ENCODE measurements at places on chromosomes 11 and 22. TPM values are rescaled to one million over a fixed set of nuclear protein-coding genes. Genes with fewer than 3 reads are reported as not detected.
A peak's percentile ranks its signal among the peaks of the same experiment; 100 is the strongest.

IL17REL gene
- polyA plus RNA-seq: 2.4 TPM

LRRC10B gene
- polyA plus RNA-seq: 2.7 TPM

DNA sequence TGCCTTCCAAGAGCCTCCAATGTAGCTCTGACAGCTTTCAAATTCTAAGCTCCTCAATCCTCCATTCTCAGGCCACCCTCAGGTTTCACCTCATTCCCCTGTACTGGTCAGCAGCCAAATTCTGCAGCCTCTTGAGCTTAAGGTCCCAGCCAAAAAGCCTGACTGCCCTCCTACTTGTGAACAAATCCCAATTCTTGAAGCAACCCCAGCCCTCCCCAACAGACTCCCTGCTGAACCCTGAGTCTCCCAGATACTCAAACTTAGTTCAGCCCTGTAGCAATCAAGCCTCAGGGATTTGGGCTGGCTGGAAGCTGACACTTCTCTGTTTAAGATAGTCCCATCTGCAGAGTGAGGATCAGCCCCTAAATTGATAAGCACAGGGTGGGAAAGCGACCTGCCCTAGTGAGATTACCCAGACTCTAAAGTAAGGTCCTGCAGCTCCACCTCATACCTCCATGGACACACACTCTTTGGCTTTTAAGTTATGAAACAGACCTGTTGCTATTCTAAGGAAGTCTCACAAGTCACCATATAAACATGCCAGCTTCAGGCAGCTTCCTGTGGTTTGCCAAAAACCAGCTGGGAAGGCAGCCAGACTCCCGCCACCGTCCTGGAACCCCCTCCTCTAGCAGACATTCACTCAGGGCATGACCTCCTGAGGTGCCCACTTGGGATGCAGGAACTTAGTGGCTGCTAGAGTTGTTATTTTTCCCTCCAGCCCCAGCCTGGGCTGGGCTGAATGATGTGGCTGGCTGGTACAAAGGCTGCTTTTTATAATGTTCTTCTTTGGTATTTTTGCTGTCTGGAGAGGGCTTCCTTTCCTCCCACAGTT lies 82.5 kb upstream of the PICALM start:
- no peak for DNase-seq

DNA sequence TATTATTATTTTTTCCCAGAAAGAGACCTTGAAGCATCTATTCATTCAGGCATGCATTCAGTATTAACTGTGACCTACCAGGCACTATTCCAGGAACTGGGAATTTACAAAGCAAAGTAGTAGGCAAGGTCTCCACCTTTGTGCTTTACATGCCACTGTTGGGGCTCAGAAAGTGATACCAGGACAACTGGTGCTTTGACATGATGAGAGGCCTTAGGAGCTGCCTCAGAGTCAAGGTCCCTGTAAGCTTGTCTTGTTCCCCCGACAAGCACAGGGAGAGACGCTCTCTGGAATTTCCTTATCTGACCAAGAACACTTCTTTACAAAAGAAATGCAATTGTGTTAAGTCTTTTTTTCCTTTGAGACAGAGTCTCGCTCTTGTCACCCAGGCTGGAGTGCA lies 2.3 kb upstream of the HMOX1 start:
- DNase-seq: no peak

DNA sequence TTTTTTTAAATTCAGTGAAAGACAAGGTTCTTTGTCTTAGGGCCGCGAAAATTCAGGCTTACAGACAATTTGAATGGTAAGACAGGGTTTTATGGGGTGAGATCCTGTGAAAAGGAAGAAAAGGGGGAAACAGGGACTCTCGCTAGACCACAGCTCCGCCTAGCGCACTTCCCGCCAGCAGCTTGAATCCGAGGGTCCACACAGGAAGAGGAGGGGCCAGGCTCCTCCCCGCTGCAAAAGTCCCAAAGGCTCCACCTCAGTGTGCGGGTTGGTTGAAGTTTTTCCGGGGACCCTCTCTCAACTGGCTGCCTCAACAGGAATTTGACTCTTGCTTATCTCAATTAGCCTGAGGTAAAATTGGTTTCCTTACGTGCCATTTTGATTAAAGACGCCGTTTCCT lies 950.9 kb upstream of the CNTN5 start:
- DNase-seq: no peak

DNA sequence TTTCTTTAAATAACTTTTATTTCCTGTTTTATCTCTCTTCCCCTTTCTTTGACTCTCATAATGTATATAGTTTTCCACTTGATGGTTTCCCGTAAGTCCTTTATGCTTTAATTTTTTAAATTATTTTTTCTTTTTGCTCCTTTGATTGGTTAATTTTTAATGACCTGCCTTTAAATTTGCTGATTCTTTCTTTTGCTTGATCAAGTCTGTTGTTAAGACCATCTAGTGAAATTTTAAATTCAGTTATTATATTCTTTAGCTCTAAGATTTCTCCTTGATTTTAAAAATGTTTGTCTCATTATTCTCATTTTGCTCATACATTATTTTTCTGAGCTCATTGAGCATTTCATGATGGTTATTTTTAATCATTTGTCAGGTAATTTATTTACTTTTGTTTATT lies 718.6 kb downstream of the METTL15 start:
- no peak for DNase-seq

APOL3 gene
- polyA plus RNA-seq: 42.6 TPM

GRCh38 chr22:17087498-17088131 lies 2.8 kb downstream of the IL17RA start:
- peak; percentile 89 for DNase-seq

DNA sequence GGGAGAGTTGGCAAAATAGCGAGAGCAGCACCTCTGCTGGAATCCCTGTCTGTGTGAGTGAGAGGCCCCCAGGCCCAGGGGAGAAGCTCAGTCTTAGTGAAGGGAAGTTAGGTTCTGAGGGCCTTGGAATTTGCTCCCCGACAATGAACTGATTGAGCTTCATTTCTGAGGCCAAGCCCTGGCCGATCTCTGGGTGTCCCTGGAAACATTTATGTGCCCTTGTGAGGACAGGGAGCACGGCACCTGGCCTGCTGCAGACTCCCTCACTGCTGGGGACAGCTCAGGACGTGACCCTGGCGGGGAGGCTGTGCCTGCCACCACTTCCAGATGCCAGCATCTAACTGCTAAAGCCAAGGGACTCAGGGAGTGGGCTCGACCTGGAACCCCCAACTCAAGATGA lies 52.0 kb downstream of the ARHGAP8 start:
- DNase-seq: no peak

GRCh38 chr11:7332451-7332850 lies 80.7 kb downstream of the SYT9 start:
- DNase-seq: no peak

- DNase-seq: no peak
Measured at GRCh38 chr11:40186437-40187263, 1272.8 kb downstream of the LRRC4C start.

Data from thymus (tissue), 14 donors.